Progenitor cell of endocrine pancreas (in vitro differentiated cells): ENCODE measurements at places on chromosomes 1 and 21.

DNA sequence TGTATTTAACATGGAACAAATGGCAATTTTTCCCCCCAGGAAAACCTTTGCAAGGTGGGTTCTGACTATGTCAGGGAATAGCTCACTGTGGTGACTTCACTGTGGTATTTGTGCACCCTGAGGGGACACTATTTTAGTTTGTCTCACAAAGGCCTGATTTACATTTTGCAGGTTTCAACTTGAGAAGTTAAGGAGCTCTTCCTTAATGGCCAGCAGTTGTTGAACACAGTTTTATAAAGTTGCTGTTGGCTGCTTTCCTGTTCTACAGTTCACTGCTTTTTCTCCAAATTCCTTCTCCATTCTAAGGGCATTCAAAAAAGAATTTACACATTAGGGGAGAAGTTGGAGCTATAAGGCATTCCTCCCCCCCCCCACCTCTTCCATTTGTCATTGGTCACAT, 4.6 kb downstream of the LAMC1 start:
- DNase-seq = no peak

- DNase-seq = no peak
These were observed 149.2 kb downstream of the PSMG1 start for GRCh38 chr21:39033878-39034589.

DNA sequence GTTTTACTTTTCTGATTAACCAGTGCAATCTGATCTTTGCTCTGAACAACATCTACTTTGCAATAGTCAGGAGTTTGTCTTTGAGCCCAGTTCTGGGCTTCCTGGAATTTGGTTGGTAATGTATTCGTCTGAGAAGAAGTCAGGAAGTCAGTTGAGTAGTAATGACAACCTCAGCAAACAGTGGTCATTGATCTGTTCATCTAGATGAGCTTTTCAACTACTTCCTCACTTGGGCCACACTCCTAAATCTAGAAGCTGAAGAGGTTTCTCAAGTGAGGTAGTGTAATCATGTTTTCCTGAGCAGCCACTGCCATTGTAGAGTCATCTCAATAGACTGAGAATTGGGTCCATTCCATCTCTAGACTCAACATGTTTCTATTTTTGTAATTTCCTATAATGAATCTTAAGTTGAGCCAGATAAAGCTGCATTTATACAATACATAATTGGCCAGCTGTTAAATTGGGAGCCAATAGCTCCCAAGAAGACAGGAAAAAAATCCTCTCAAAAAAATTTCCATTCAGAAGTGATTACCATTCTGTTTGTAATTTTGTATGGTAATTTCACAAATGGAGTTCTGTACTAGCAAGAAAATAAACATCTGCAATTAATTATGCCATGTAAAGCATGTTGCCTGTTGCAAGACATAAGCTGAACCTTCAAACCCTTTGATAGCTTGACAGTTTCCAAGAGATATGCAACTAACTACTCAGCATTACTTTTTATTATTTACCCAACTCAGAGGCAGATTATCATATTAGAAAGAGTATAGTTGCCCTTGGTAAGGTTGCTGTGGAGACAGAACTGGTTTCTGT, 49.6 kb downstream of the WDR64 start:
- no peak for DNase-seq

DNA sequence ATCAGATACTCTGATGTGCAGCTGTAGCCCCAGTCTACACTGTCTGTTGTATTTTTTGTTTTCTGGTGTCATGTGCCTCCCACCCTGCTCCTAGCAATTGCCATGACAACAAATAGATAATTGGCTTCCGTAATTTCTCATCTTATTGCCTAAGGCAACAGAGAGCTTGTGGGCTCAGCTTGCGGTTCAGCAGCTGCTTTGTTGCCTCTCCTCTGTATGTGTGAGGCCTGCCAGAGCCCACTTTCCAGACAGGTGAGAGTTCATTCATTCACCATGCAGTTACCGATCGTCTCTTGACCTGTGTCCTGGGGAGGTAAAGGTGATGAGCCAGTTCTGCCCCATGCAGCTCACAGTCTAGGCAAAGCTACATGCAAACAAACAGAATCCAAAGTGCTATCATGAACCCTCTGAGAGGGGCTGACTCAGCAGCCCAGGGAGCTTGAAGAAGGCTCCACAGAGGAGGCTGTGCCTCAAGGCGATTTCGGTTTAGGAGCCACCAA, 11.9 kb downstream of the LGALS8 start:
- DNase-seq = no peak

- DNase-seq = no peak
These were observed at the start of gene S100A6 for GRCh38 chr1:153535242-153536011. Gene S100A6, minus strand, starts transcription at chr1:153535991. Its CDS starts 652 bp downstream, at chr1:153535339.

- no peak for DNase-seq
These were observed 24.3 kb downstream of the STPG1 start for GRCh38 chr1:24389231-24389678.

- no peak for DNase-seq
These were observed 188.5 kb downstream of the NFIA start for GRCh38 chr1:61270761-61271411.

- DNase-seq = no peak
These were observed 37.5 kb downstream of the ZNF281 start for GRCh38 chr1:200372095-200372884.

DNA sequence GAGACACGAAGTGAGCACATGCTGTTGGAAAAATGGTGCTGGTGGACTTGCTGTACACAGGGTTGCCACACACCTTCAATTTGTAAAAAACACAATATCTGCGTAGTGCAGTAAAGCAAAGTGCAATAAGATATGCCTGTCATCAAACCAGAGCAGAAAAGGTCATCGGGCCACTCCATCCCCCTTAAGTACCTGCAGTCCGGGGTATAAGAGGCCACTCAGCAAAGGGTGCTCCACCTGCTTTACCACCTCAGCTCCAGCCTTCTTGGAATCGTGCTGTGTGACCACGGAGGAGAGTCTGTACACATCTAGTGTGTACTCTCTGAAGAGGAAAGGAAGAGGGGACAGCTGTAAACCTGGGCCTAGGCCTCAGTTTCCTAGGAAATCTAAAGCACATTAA, 10.9 kb downstream of the YARS1 start:
- no peak for DNase-seq

GRCh38 chr1:164678136-164678700, 119.2 kb downstream of the PBX1 start:
- no peak for DNase-seq

DNA sequence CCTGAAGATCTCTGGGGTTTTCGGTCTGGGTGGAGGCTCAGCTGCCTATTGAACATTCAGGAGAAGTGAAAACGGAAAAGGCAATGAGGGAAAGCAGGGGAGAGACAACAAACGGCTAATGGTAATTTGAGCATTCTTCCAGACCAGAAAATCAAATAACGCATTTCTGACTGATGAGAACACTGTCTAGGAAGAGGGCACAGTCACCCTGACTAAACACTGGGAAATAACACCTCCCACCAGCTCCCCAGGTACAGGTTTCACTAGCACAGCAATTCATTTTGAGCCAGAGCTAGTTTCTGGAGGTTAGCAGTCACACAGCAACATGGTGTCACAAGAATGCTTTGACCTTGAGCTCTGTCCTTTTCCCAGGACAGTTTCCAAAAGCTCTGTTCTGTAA, 21.1 kb downstream of the NCF2 start:
- no peak for DNase-seq

DNA sequence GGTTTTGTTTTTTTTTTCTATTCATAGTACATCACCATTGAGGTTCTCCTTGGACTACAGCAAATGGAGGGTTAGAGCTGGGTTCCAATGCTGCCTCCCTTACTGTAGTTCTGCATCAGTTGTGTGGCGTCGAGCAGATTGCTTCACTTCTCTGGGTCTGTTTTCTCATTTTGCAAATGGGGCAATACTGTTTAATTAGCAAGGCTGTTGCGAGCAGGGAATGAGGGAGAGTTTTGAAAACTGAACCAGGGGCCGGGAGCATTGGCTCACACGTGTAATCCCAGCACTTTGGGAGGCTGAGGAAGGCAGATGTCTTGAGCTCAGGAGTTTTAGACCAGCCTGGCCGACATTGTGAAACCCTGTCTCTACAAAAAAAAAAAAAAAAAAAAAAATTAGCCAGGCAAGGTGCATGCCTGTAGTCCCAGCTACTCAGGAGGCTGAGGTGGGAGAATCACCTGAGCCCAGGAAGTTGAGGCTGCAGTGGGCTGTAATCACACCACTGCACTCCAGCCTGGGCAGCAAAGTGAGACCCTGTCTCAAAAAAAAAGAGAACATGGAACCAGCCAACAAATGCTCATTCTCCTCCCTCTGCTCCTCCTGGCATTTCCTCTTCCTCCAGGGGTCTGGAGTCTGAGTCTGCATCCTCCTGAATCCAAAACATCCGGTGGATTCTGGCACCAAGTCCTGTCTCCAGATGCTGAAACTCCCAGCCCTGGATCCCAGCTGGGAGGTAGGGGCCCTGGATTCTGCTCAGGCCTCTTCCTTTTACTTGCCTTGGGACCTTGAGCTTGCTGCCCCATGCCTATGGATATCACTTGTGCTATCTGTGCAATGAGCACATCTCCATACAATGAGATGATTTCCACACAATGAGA, 3.7 kb upstream of the PLOD1 start:
- DNase-seq = no peak

GRCh38 chr1:55275941-55276341, 60.8 kb upstream of the USP24 start:
- DNase-seq = no peak

- no peak for DNase-seq
These were observed 1.2 kb upstream of the UBAP2L start for GRCh38 chr1:154219541-154219940.

DNA sequence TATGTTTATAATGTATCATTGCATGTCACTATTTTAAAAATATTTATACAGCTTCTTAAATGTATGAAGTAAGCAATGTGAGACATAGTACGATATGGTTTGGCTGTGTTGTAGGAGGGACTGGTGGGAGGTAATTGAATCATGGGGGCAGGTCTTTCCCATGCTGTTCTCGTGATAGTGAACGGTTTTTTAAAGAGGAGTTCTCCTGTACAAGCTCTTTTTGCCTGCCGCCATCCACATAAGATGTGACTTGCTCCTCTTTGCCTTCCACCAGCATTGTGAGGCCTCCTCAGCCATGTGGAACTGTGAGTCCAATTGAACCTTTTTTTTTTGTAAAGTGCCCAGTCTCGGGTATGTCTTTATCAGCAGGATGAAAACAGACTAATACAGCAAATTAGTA, 10.3 kb downstream of the ABCD3 start:
- DNase-seq = no peak

DNA sequence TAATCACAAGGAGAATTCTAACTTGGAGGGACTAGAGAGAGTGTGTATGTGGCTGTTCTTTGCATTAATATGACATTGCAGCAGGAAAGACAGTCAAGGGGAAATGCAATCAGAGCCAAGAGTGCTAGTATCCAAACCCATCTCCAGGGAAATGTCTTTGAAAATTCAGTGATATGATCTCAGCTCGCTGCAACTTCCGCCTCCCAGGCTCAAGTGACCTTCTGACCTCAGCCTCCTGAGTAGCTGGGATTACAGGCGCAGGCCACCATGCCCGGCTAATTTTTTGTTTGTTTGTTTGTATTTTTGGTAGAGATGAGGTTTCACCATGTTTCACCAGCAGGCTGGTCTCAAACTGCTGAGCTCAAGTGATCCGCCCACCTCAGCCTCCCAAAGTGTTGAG, 16.3 kb downstream of the VASH2 start:
- DNase-seq = no peak

DNA sequence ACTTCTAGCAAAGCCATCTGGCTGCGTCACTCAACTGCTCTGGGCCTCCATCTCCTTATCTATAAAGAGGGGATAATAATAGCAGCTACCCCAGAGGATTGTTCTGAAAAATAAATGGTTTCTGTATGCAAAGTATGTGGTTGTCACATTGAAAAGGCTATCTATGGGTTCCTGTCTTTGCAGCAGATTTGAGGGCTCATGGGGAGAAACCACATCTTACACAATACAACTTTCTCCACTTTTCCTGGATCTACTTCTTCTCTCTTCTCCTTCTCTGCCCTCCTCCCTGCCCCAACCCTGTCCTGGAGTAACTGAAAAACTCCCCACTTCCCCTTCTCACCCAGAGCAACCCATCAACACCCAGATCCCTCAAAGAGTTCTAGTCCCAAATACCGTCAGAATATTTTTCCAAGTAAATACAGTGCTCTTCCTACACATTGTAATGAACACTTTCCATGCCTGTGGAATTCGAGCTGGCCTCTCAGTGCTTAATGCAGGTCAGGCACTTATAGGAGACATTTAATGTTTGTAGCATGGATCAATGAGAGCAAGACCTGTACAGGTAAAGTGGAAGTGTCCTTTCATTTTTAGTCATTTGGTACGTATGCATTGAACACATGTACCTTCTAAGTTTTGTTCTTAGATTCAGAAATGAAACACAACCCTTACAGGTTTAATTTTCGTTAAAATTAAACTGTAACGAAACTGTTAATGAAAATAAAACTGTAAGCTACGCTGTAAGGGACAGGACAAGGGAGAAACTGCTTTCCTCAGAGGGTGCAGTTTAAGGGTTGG, 131.9 kb downstream of the AK5 start:
- DNase-seq = no peak

- no peak for DNase-seq
These were observed 74.4 kb downstream of the COL24A1 start for GRCh38 chr1:86082183-86082582.
